Ovary (tissue), 10 donors: ENCODE measurements at places on chromosomes 6 and 20.

- H3K4me1 ChIP-seq = no peaks in the 10 kb centered on the region
- no peak overlapping the region for H3K27ac ChIP-seq
- H3K27me3 ChIP-seq = no peaks in the 10 kb centered on the region
- H3K4me3 ChIP-seq = no peak overlapping the region
- no peak for DNase-seq
Observed at GRCh38 chr6:70282919-70283461, 19.9 kb downstream of the COL9A1 start.

DNA sequence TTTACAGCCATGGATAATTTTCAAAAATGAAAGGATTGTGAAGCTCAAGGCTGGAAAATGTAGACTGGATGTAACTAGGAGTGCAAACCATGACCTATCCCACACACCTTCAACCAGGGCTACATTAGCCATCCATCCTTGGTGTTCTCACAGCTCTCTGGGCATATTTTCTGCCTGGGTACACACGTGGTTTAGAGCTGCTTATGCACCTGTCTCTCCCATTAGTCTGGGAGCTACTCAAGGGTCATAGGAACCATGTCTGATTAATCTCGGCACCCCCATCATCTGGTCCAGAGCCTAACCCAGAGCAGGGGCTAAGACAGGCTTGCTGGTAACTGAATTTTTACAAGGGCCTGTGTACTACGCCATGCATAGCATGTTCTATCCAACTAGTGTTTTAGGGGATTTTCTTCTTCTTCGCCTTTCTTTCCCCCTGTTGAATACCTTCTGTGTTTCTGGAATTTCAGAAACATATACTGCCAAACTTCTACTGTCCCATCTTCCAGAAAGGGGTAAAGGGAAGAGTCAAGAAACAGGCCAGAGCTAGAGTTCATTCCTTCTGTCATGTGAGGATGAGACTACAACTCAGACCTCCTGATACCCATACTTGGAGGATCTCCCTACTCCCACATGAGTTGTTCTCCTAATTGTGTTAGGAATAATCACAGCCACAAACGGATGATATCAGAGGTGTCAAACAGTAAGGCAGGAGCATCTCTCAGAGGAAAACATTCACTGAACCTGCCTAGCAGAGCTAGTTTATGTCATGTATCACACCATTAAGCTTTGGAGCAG is 25.4 kb upstream of the FAM83C start:
- DNase-seq = no peak
- H3K4me3 ChIP-seq = no peak overlapping the region
- H3K27me3 ChIP-seq = no peaks in the 10 kb centered on the region
- no peak overlapping the region for H3K27ac ChIP-seq
- no peaks in the 10 kb centered on the region for H3K36me3 ChIP-seq
- H3K4me1 ChIP-seq = no peaks in the 10 kb centered on the region

DNA sequence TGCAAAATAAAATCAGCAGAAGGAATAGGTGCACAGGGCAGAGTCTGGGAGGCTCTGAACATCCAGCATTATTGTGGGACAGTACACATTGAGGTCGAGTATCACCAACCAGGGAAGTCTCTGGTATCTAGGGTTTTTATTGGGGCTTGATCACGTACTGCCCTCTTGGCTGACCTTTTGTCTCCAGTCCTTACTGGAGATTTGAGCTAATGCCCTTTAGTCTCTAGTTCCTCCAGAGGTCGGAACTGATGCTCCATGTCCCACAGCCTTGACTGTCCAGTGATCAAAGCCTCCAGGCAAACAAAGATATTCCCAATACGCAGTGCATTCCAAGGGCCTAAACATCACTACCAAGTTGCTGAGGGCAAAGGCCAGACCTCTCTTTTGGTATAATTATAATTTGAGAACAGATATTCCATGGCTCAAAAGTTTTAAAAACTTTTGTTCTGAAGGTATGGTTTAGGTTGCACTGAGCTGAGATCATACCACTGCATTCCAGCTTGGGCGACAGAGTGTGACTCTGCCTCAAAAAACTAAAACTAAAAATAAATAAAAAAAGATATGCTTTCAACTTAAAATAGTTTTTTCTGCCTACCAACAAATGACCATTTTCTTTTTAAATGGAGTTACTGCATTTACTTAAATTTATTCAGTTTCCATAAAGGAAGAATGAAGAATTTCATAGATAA is 56.9 kb upstream of the DYNLRB1 start:
- no peaks in the 10 kb centered on the region for H3K4me1 ChIP-seq
- no peak for DNase-seq
- H3K27ac ChIP-seq = no peak overlapping the region
- no peak overlapping the region for H3K4me3 ChIP-seq

DNA sequence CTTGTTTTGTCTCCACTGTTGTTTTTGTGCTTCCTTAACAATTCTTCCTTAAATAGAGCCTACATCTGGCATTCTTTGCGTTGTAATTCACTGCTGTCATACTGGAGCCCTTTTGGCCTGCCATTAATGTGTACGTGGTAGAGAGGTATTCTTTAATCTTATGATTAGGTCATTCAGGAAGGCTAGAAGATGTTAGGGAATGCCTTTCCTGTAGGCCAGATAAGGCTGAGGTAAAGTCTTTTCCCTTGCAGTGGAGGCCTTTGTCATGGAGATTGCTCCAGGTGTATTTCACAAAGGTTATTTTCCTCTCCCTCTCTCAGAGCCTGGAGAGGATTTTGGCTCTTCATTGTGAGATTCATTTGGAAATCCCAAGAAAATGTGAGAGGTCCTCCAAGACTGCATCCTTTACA is 146.9 kb downstream of the FUT9 start:
- DNase-seq = no peak
- H3K4me1 ChIP-seq = no peaks in the 10 kb centered on the region
- no peak overlapping the region for H3K27ac ChIP-seq
- no peaks in the 10 kb centered on the region for H3K36me3 ChIP-seq
- no peaks in the 10 kb centered on the region for H3K27me3 ChIP-seq
- H3K4me3 ChIP-seq = no peak overlapping the region
